ENCODE measurements at places on chromosomes 5 and 9.

GRCh38 chr9:136052991-136053756, 41.9 kb downstream of the NACC2 start:
- no peak for DNase-seq

GRCh38 chr5:137921931-137922330, 32.7 kb downstream of the PKD2L2 start:
- no peak for DNase-seq

DNA sequence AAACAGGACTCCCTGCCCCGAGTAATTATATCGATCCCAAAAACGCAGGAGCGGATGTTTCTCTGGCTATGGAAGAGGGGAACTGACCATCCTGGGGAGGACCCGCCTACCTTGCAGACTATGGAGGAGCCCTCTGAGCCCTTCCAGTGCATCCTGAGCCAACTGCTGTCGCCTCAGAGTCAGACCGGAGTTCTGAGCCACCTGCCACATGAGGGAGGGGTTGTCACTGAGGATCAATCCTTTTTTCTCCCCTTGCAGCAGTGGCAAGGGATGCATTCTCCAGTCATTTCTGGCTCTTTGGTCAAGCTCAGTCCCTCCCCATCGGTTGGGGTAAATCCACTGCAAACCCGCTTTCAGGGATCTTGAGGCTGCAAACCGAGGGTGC, 709 bp downstream of the FANCG start:
- no peak for DNase-seq

GRCh38 chr5:56501781-56502557, 268.8 kb upstream of the ANKRD55 start:
- DNase-seq = no peak

DNA sequence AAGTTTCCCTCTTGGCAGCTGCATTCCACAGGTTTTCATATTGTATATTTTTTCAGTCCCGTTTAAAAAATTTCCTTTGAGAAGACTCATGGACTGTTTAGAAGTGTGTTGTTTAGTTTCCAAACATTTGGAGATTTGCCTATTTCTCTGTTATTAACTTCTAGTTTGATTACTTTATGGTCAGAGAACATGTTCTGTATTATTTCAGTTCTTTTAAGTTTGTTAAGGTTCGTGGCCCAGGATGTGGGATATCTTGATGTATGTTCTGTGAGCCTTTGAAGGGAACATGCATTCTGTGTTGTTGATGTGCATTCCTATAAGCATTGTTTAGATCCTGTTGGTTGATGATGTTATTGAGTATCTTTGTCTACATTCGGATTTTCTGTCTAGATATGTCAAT, 153.6 kb downstream of the CACNA1B start:
- no peak for DNase-seq
